ENCODE measurements at places on chromosomes 16 and 17. TPM values are rescaled to one million over a fixed set of nuclear protein-coding genes. Genes with fewer than 3 reads are reported as not detected.

FOXN1 gene
- not detected for total RNA-seq

JPH3 gene
- 39.0 TPM for total RNA-seq

ABCA3 gene
- total RNA-seq, result 16.8 TPM

GCGR gene
- total RNA-seq, result 0.85 TPM

COPZ2 gene
- not detected for total RNA-seq

CCDC102A gene
- 7.1 TPM for total RNA-seq

KRTAP3-2 gene
- not detected for total RNA-seq

CWC25 gene
- 17.1 TPM for total RNA-seq

AANAT gene
- 0.57 TPM for total RNA-seq

NPIPA2 gene
- 19.5 TPM for total RNA-seq

CCL4L2 gene
- not detected for total RNA-seq

CHRNE gene
- total RNA-seq, result 0.64 TPM

NOG gene
- total RNA-seq, result 1.1 TPM

METTL16 gene
- total RNA-seq, result 54.1 TPM

MYOCD gene
- 1.2 TPM for total RNA-seq

OR2C1 gene
- total RNA-seq, result not detected

ITGAX gene
- total RNA-seq, result 0.33 TPM

HBZ gene
- 0.52 TPM for total RNA-seq

ZNF750 gene
- total RNA-seq, result not detected

GPT2 gene
- total RNA-seq, result 61.0 TPM

CD300LB gene
- not detected for total RNA-seq

SMPD3 gene
- 0.99 TPM for total RNA-seq

HEATR9 gene
- not detected for total RNA-seq

GDPD3 gene
- 2.5 TPM for total RNA-seq

SOST gene
- total RNA-seq, result 0.25 TPM

Data from WTC11 (cell line).